ENCODE measurements at places on chromosomes 16 and 17.

DNA sequence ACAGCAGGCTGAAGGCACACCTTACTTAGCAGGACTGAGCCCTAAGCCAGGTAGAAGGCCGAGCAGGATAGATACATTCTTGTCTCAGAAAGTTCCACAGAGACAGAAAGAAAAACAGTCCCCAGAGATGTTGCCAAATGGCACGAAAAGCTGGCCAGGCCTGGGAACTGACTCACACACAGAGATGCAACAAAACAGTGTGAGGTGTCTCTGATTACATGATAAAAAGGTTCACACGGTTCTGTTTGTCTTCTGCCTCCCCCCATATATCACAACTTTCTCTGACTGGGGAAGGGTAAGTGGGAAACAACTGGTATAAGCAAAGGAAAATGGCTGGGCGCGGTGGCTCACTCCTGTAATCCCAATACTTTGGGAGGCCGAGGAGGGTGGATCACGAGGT, 1.7 kb downstream of the WBP2 start:
- H3K4me3 ChIP-seq = peak overlapping the region; percentile 48
- peaks cover 33% of the 10 kb centered on the region for H3K36me3 ChIP-seq
- peaks cover 19% of the 10 kb centered on the region for H3K4me1 ChIP-seq
- peak overlapping the region; percentile 61 for H3K27ac ChIP-seq
- no peaks in the 10 kb centered on the region for H3K27me3 ChIP-seq

DNA sequence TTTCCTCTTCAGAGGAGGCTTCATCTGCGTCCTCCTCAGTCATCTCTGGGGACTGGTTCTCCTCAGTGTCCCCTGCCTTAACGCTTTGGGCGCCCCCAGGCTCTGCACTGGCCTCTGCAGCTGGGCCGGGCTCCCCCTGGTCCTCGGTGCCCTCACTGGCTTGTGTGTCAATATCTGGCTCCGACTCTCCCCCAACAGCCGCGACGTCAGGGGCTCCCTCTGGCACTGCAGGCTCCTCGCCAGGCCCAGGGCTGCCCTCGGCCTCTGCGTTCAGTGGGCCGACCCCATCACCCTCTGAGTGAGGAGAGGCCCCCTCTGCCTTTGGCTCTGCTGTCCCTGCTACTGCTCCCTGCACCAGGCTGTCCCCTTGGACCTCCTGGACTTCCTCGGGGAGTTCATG, 34.7 kb downstream of the SRL start:
- DNase-seq = no peak
- peaks cover 14% of the 10 kb centered on the region for H3K4me1 ChIP-seq

GRCh38 chr17:70172923-70173322, 3.6 kb downstream of the KCNJ2 start:
- no peak for DNase-seq
- no peaks in the 10 kb centered on the region for H3K36me3 ChIP-seq
- peaks cover 17% of the 10 kb centered on the region for H3K4me1 ChIP-seq
- no peak overlapping the region for H3K4me3 ChIP-seq
- peaks cover 46% of the 10 kb centered on the region for H3K27me3 ChIP-seq

- no peaks in the 10 kb centered on the region for H3K27me3 ChIP-seq
- peaks cover 12% of the 10 kb centered on the region for H3K4me1 ChIP-seq
- no peak for DNase-seq
- no peak overlapping the region for H3K27ac ChIP-seq
- H3K4me3 ChIP-seq = no peak overlapping the region
Measured at GRCh38 chr16:55494994-55495421, 13.9 kb upstream of the LPCAT2 start.

GRCh38 chr17:78912082-78912481, 9.1 kb upstream of the CEP295NL start:
- no peak overlapping the region for H3K4me3 ChIP-seq
- H3K36me3 ChIP-seq = no peaks in the 10 kb centered on the region
- no peak for DNase-seq
- peaks cover 19% of the 10 kb centered on the region for H3K4me1 ChIP-seq
- no peaks in the 10 kb centered on the region for H3K27me3 ChIP-seq

Measured in naive thymus-derived CD8-positive, alpha-beta T cell (primary cell).